ENCODE measurements at places on chromosomes 3 and 15.

DNA sequence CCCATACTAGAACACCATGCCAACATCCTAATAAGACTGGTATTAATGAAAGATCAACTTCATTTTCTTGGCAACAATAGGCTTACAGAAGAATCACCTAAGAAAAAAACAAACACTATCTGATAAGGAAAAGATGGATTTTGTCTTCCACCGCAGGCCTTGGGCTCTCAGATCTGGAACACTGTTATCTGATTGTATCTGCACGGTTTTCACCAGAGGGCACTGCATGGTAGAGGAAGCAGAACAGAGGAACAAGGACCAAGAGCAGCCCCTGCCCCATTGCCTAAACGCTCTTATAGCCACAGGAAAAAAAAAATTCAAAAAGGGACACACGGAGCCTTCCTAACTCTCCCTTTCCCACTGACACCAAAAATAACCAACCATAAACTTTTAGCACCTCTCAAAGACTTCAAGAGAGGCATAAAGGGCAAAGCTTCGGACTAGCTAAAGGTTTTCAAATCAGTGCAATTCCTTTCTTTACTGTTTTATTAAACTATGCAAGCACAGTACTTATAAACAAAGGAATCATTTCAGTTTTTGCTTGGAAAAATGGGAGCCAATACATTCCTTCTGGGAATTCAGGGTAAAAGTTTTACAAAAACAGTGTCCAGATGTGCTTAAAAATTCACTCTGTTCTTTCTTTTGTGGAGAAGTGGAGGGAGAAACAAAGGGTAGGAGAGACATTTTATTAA, 23.3 kb downstream of the IL17RD start:
- peak; percentile 24 for DNase-seq

DNA sequence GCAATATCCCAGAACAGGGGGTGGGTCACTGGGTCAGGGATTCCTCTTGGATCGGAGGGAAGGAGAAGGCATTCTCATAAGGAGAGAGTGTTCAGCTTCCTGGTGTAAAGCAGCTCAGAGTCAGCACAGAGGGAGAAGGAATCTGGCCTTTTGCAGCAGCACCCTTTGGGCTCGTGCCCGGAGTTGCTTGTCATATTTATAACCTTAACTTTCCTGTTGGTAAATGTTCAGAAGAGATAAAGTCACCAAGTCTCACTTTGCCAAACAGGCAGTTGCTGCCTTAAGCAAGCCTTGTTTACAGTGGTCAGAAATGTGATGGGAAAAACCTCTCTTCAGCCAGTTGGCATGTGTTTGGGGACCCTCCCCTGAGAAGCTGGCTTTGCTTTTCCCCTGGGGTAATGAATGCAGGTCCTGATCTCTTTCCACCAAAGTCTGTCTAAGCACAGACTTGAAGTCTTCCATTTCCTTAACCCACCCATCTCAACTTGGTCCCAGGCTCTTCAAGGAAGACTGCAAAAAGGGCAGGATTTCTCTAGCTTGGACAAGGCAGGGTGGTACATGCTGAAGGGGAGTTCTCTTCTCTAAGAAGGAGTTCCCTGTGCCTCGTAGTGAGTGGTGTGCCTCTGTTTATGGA, 206.9 kb upstream of the BHLHE40 start:
- DNase-seq: no peak

GRCh38 chr3:50154840-50155490, at the start of gene SEMA3F:
TSS of gene SEMA3F (plus strand) at chr3:50155324. CDS start at chr3:50159623, 4,299 bp downstream.
- DNase-seq: peak; percentile 74

DNA sequence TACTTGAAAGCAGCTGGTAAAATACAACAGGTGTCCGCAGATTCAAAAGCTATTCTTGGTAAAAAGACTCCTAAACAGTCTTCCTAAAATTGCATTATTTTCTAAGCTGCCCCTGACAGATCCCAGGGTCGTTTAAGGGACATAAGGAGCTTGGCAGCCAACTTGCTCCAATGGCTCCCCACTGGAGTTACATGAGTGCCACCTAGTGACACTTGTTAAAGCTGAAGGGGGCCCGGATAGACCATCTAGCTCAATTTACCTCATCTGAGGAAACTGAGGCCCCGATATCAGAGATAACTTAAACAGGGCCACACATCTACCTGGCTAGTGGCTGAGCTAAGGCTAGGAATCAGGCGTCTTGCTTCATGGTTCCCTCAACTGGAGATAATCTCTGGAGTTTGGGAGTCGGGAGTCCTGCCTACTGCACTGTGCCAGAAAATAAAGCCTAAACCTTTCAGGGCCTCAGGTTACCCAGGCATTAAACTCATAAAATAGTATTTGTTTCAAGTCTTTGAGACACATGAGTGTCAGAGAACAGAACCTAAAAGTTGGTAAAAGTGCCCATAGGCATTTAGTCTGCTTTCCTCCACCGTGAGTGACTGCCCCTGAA, 6.5 kb upstream of the TBC1D23 start:
- DNase-seq: peak; percentile 75

DNA sequence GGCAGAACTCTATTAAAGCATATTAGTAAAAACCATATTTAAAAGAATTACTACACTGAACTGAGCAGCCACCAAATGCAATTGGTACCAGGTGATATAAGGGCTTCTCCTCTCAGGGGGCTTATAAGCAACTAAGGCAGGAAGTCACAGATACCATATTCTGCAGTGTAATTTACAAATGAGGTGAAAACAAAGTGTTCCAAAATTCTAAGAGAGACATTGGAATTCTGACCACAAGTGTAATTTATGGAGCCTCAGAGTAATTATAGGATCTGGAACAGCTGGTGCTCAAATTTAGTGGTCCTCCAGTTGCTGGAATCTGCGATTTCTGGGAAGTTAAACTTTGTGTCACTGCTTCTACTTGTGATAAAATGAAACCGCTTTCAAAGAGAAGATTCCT, 3.1 kb upstream of the NR1I2 start:
- DNase-seq: no peak

DNA sequence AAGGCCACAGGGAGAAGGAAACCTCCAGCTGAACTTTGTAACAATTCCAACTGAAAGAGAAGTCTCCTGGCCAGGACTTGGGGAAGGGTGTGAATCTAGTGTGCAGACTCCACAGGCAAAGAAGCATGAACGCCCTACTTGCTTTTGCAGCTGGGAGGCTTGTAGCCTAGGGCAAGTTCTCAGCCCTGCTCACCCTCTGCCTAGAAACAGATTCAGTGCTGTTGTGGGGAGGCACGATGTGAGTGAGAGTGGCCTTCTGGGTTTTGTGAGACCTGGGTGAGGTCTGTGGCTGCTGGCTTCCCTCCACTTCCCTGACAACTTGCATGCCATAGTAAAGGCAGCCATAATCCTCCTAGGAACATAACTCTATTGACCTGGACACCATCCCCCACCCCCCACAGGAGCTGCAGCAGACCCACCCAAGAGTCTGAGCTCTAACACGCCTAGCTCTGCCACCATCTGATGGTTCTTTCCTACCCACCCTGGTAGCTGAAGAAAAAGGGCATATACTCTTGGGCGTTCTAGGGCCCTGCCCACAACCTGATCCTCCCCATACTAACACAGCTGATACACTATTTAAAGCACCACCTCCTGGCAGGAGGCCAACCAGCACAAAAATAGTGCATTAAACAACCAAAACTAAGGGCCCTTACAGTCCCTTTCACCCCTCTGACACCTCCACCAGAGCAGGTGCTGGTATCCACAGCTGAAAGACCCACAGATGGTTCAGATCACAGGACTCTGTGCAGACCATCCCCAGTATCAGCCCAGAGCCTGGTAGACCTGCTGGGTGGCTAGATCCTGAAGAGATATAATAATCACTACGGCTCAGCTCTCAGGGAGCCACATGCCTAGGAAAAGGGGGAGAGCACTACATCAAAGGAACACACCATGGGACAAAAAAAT, 426.5 kb downstream of the IGSF11 start:
- DNase-seq: no peak

GRCh38 chr3:101903451-101903871, 54.1 kb downstream of the NFKBIZ start:
- no peak for DNase-seq

DNA sequence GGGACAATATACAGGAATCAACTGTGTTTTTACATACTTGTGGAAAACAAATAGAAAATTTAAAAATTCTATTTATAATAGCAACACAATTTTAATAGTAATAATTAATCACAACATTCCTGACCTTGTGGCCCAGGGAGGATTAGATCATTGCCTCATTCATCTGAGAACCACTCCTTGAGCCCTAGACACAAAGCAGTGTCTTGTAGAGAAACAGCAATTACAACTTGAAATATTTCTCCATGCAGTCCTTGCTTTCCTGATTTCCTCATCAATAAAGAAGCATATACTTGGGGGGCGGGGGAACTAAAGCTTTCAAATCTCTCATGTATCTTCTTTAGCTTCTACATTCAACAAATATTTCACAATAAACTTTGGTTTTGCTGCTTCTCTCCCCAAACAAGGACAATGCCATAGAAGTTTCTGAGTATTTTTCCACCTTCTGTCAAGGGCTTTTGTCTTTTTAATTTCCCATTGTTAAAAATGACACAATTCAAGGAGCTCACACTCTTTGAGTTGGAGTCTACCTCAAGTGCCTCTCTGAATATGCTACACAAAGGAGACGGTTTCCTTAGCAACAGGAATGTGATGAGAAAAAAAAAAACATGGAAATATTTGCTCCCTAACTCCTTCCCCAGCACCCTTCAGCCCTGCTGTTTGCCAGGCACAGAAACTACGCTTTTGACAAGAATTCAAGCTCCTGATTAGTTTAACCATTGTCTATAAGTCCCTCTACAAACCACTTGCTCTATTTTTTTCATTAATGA, 118.8 kb downstream of the ARPP21 start:
- no peak for DNase-seq

DNA sequence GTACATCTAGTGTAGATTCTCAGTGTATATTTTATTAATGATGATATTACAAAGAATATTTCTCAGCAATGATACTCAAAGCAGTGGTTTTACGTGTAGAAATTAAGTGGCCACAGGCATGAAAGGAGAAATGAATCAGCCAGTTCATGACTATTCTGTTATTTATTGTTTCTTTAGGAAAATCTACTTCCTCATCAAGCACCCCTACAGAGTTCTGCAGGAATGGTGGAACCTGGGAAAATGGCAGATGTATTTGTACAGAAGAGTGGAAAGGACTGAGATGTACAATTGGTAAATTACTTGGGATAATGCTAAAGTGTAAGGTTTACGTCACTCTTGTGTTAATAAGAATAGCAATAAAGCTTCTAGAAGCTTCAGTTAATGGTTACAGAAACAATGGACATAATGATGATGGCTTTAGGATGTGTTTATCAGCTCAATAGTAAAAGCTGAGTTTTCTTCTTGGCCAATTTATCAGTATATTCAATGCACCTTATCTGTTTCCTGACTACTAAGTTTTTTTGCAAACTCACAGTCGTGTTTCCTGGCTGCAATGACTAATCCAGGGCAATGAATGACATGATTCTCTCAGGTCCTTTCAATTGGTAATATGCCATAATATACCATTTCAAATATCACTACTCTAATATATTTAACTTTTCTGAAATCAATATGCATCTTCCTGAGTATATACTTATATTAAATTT, 20.2 kb downstream of the ADGRG7 start:
- no peak for DNase-seq

DNA sequence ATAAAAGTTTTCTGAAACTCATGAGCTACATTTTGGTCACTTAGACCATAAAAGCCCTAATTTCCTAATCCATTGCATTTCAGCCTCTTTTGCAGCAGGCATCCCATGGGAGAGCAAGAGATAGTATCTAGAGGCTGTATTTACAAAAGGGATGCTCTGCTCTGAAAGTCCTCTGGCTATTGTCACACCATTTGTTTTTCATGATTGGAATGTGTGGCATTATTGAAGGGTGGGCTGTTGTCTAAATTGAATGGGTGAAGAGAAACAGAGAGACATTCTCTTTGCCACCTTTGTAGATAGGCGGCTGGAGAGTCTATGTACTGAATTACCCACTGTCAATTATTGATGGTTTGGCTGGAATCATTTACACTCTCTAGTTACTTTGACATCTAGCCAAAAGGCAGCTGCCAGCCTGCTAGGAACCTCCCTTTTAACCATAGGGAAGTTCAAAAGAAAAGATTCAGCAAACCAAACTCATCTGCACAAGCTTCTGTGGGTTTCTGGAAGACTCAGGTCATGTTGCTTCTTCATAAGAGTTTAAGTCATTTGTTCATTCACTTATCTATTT, 89.8 kb upstream of the RARB start:
- no peak for DNase-seq

DNA sequence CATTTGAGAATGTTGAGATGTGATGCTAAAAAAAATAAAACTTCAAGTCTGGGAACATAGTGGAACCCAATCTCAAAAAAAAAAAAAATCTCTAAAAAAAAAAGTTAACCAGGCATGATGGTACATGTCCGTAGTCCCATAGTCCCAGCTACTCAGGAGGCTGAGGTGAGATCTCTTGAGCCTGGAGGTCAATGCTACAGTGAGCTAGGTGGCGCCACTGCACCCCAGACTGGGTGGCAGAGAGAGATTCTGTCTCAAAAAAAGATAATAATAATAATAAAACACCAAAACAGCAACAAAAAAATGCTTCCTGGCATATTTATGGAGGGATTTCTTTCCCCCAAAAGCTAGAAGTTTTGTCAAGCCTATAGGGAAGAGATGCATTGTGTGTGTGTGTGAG, 361.6 kb downstream of the ROBO1 start:
- DNase-seq: no peak
